ENCODE measurements at places on chromosomes 11 and 22. TPM values are rescaled to one million over a fixed set of nuclear protein-coding genes. Genes with fewer than 3 reads are reported as not detected.

NARS2 gene
- total RNA-seq = 32.9 TPM

GLYATL2 gene
- total RNA-seq = 2.4 TPM

C22orf15 gene
- not detected for total RNA-seq

PLCB3 gene
- total RNA-seq = 9.2 TPM
